ENCODE measurements at places on chromosomes 4 and X.

DNA sequence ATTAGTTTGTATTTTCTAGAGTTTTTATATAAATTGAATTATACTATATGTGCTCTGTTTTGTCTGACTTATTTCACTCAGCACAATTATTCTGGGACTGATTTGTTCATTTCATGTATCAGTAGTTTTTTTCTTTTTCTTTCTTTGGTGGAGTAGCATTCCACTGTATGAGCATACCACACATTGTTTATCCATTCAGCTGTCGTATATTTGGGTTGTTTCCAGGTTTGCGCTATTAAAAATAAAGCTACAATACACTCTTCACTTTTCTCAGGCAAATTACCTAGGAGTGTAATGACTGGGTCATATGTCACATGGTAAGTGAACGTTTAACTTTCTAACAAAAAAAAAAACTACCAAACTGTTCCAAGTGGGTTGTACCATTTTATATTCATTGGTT is 9.6 kb upstream of the OTUD4 start:
- DNase-seq = no peak

GRCh38 chr4:180799798-180800197 is 1443.4 kb upstream of the TENM3 start:
- no peak for DNase-seq

DNA sequence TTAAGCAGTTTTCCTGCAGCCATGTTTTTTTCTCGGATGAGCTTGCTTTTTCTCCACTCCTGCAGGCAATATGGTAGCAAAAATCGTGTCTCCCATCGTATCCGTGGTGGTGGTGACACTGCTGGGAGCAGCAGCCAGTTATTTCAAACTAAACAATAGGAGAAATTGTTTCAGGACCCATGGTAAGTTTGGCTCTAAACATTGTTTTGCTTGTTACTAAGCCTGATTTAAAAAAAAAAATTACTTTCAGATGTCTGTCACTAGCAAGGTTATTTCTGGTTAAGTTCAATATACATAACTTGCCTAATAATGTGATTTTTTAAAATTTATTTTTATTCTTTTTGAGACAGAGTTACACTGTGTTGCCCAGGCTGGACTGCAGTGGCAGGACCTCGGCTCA is 17.5 kb upstream of the GYG2 start:
- DNase-seq = no peak

DNA sequence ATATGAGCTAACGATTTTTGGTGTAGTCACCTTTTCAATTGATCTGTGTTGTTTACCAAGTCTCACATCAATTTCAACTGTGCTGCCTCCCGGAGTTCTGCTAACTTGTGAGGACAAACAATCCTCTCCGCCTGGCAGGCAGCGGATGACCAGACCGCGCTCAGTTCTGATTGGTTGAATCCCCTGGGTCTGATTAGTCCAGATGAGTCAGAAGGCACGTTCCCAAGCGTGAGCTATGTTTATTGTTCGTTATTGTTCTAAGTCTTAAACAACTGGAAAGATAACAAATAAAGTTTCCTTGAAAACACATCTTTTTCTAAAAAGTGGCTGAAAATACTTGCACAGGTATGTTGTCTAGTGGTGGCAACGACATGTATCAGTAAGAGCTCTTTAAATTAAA is 37.9 kb upstream of the TRPC3 start:
- DNase-seq = no peak

- DNase-seq = no peak
Observed at GRCh38 chr4:172514801-172515200, 653.8 kb upstream of the GALNT7 start.

DNA sequence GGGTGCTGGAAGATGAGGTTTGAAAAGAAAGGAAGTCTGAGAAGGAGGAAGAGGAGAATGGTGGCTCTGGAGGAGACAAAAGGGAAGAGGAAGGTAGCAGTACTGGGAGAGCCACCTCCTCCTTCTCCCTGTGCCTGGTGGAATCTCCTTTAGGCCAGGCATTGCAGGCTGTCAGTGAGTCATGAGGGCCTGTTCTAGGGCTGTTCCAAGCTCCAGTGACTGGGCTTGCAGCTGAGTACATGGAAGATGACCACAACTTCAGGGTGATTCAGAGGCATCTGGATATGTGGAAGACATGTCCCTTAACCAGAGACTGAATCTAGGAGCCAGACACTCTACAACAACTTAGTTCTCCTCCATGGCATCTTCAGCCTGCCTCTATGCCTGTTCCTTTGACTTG is 107.8 kb downstream of the EFNB1 start:
- no peak for DNase-seq

DNA sequence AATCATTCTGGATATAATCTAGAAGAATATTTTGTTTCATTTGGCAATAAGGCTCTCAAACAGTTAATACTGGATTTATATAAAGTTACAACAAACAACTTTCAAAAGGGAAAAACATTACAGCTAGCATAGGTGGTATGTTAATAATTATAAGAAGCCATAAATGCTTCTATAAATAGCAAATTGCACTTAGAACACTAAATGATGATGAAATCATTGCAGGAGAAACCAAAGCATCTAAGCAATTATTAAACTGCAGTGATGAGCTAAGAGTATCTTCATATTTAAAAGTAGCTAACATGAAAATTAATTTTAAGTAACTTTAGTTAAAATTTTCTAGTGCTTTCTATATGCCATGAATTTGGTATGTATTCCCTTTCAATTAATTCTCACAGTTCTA is 189.5 kb downstream of the CENPC start:
- no peak for DNase-seq

DNA sequence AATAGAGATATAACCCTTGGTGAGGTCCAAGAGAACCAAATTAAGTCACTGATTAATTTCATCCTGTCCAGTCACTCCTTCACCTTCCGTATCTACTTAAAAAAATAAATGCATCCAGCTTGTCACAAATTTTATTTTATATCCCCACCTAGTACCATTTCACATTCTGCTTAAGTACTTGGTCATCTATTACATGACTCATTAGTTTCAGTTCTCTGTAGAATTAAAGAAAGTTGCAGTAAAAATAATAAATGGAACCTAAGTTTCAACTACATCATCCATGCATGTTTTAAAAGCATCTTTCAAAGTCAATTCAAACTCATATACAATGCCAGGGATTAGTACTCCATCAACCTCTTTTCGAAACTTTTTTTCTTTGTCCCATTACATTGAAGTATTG is 130.2 kb downstream of the SH2D1A start:
- no peak for DNase-seq

GRCh38 chrX:48468247-48468671 is 1.8 kb downstream of the SLC38A5 start:
- peak; percentile 52 for DNase-seq

Measured in activated CD8-positive, alpha-beta memory T cell treated with anti-CD3 and anti-CD28 coated beads, Interleukin-2, amount 50 U/mL, for 4 hours (primary cell).